ENCODE measurements at places on chromosomes 2 and 18.

DNA sequence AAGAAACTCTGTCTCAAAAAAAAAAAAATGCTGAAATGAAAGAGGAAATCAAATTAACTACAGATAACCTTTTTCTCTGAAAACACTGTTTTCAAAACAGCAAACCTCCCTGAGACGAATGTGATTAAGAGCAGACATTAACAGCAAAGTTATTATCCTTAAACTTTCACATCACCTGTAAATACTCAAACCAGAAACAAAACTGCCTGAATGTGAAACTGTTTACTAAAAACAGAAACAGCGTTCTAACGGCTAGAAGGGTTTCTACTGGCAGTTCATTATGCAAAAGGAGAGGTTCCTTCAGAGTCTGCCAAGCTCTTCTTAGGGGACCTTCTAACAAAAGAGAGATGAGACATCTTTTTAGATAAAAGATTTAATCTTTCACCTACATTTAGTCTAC is 45.9 kb downstream of the PNO1 start:
- no peak for DNase-seq

DNA sequence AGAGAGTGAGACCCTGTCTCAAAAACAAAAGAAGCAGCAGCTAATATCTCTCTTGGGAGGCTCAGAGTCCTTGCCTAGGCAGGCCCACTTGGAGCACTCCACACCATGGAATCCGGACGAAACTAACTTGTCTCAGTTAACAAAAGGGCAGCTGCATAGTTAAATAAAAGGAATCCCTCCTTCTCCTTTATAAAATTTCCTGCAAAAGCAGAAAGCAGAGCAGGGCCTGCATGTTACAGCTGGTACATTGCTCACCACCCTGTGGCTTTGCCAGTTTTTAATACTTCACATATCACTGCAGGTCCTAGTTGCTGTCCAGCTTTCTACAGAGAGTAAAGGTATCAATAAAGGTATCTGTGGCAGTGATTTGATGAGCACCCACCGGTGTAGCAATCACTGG is 93.6 kb downstream of the ASAP2 start:
- DNase-seq: no peak

- DNase-seq: no peak
Observed at GRCh38 chr18:7856733-7857132, 289.6 kb downstream of the PTPRM start.

GRCh38 chr2:187319441-187320108 is 128.5 kb downstream of the CALCRL start:
- DNase-seq: no peak

DNA sequence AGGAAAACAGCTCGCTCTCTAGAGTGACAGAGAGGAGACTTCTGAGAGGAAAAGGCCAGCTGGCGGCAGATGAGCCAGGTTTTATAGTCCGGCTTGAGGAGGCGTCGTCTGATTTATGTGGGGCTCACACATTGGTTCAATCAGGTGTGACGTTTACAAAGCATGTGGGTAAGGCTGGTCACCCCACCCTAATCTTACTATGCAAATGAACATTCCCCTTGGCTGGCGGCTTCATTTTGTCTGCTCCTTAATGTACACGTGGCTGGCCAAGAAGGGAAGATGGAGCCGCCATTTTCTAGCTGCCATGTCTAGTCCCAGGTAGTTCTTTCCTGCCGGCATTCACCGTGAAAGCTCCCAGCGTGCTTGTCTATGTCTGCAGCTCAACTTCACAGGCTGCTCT is 299.1 kb upstream of the SPRED2 start:
- DNase-seq: no peak

GRCh38 chr18:11388755-11389680 is 220.4 kb upstream of the SLC35G4 start:
- no peak for DNase-seq

GRCh38 chr2:86065512-86065911 is 40.2 kb downstream of the POLR1A start:
- DNase-seq: no peak

DNA sequence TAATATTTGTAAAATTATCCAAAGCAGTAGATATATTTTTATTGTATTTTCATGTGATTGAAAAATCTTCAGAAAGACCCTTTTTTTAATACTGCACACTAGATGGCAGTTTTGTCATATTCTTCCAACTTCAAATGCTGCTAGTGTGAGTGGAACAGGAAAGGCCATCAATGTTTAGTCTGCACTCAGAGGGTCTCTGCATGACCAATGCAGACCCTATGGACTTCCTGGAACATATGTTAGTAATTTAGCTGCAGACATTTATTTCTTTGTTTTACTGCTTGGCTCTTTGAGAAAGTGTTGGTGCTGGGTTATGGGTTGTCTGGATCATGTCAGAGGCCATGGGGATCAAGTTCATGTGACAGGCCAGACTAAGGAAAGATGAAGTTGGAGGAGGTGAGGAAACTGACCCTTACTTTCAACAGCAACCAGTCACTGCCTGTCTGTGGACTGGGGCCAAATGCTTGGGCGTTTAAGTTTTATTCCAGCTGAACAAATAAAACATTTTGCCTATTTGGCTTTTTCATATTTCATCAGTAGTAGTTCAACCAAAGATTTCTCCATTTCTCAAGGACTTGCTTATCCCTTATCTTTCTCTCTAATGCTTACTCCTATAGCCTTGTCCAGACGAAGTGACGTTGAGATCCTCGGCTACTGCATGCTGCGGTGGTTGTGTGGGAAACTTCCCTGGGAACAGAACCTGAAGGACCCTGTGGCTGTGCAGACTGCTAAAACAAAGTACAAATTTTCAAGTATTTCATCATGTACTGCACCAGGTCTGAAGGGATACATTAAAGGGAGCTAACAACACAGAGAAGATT is 84.8 kb downstream of the VRK2 start:
- DNase-seq: no peak

DNA sequence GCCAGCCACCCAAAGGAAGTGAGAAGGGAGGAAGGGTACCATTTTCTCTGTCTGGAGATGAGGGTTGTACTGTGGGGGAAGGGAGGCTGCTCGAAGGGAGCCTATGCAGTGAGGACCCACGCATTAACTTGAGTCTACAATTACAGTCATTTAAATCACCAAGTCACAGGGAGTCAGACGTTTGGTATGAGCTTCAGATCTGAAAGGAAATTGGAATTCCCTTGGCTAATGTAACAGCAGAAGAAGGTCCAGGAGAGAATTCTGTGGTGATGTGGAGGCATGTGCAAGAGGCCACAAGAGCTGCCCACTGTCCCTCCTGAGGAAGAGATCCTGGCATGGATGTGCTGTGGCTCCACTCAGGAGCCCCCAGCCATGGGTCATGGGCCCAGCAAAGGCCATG is 22.5 kb downstream of the DAPL1 start:
- DNase-seq: no peak

DNA sequence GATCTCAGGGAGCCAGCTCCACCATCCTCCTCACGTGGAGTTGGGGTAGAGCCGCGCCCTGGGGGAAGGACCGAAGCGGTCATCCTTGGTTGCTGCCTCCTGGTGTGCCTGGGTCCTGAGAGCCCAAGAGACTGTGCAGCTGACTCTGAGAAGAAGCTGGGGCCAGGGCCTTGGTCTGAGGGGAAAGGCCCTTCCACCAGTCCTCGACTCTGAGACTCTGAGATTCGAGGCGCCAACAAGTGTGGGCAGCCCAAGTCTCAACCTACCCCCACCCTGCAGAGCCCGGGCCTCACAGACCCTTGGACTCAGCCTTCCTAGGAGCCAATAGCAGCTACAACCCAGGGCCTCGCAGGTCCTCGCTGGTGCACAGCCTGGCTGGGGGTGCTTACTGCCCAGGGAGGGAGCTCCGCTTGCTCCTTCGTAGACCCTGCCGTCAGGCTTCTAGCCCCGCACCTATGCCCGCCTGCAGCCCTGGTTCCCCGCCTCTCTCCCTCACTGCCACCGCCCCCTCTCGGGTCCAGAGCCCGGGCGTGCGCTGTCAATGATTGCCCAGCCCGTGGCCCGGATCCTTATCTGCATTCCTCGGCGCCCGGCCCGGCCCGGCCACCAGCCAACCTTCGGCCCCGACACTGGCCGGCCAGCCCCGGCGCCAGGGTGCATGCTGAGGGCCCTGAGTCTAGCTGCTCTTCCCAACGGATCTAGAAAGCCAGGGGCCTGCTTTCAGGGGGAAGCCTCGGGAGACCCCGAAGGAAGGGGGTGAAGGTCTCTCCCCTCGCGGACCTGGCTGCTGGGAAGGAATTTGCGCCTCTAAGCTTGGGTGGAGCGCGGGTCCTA is 2.0 kb downstream of the IHH start:
- no peak for DNase-seq

DNA sequence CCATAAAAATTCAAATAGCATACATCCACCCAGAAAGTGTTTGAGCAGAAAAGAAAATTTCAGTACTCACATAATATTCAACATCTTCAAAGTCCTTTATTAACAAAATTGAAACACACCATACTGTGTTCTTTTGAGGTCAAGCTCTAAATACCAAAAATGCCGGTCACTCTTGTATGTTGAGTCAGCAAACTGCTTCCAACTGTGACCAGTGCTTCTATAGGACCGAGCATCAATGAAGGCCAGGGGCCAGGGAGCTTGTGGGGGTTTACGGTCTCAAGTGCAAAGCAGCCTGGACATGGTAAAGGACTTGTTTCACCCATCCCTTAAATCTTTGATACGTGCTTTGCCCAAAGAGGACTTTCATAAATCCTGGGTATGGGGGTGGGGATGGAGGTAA is 112.7 kb upstream of the REV1 start:
- no peak for DNase-seq

DNA sequence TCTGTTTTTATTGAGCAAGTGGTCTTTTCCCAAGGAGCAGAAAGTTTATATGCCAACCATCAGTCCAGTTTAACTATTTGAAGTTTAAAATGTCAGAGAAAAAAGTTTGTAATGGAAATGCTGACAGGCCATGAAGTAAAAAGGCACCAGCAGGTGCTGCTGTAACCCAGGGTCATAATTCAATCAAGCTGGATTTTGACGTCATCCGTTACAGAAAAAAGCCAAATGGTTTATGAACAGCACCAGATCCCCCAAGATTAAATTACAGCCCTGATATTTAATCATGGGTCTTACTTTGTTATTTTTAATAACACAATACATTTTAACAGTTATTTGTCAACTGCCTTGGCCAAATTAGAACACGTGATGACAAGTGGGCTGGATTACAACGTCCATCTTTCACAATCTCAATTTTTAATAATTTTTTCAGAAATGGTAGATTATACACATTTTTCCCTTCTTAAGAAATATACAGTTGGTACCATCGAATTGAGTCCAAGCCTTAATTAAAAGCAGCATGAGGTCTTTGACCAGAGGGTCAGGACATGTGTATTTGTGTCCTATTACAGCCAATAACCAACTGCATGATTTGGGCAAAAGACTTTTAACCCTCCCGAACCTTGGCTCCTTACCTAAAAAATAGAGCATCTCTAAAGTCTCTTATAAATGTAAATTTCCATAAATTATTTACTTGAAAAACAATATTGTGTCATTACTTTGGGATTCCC is 10.0 kb downstream of the TCF4 start:
- DNase-seq: no peak

- peak; percentile 43 for DNase-seq
Observed at GRCh38 chr18:6039055-6039454, 143.7 kb upstream of the TMEM200C start.

DNA sequence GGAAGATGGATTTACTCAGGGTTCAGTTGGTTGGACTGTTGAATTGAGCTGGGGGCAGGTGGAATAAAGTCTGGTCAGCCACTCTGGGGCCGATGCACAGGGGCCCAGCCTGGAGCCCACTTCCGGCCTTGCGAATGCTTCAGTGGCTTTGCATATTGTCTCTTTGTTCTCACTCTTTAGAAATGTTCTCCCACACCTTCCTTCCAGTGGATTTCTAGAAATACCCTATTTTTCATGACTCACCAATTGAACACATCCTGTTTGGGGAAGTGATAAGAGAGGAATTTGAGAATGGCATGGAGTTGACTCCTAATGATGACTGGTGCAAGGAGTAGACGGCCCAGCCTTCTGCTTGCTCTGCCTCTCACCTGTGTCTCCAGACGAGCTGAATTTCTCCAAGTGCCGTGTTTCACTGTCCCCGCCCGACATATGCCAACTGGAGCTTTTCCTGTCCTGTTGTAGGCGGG is 28.1 kb downstream of the ASAP2 start:
- peak; percentile 96 for DNase-seq

DNA sequence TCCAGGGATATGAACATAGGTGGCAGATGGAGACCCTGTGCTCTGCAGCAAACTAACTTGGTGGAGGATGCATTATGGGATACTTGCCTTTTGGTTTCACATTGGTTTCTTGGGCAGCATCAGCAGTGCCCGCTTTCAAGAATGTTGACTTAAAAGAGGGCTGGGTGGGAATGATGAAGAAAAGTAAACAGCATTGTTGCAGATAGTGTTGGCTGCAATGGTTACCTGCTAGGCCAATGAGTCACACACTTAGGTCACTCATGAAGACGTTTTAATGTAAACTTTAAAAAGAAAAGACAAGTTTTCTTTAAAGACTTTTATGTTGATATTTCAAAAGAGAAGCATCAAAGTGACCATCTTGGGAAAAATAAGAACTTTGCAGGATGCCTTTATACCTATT is 26.1 kb upstream of the FAM237A start:
- DNase-seq: peak; percentile 42

DNA sequence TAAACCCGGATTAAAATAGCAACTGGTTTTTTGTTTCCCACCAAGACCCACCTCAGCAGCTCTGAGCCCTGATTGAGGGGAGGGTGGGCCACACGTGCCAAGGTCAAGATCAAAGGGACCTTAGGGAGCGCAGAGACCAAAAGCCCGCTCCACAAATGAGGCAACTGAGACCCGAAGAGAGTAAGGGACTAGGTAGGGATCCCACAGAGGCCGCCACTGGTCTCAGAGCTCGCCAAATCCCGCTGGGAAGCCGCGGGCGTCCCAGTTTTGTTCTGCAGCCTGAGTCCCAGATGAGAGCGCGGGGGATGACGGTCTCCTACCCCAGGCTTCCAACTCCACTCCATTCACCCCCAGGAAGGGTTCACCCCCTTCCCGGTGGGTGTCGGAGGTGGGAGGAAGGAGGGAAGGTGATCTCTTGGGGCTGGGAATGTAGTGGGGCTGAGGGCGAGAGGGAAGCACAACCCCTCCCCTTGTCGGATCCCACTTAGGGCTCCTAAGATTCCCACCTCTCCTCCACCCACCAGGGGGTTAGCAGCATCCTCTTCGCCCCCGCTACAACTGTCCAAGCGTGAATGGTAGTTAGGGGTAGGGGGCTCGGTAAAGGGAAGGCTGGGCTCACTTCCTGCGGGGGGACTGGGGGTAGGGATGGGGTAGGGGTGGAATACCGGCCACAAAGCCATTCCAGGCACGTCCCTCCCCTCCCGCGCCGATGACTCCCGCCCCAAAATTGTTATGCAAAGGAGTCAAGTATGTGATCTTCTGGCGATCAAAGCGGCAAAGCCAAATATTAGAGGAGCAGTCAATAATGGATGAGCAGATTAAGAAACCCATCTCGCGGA is 7.3 kb upstream of the EN1 start:
- no peak for DNase-seq
